ENCODE measurements at places on chromosomes 1 and 21. TPM values are rescaled to one million over a fixed set of nuclear protein-coding genes. Genes with fewer than 3 reads are reported as not detected.

GRCh38 chr1:9629445-9630201 lies 21.9 kb upstream of the PIK3CD start:
- no peaks in the 10 kb centered on the region for H3K36me3 ChIP-seq
- no peaks in the 10 kb centered on the region for H3K4me1 ChIP-seq
- H3K27me3 ChIP-seq = peaks cover 7% of the 10 kb centered on the region
- H3K27ac ChIP-seq = no peak overlapping the region
- no peak overlapping the region for H3K4me3 ChIP-seq

- H3K27me3 ChIP-seq = peaks cover 1% of the 10 kb centered on the region
- H3K36me3 ChIP-seq = no peaks in the 10 kb centered on the region
- no peaks in the 10 kb centered on the region for H3K4me1 ChIP-seq
- no peak for DNase-seq
Measured at GRCh38 chr1:220962031-220962751, 82.9 kb downstream of the HLX start.

DNA sequence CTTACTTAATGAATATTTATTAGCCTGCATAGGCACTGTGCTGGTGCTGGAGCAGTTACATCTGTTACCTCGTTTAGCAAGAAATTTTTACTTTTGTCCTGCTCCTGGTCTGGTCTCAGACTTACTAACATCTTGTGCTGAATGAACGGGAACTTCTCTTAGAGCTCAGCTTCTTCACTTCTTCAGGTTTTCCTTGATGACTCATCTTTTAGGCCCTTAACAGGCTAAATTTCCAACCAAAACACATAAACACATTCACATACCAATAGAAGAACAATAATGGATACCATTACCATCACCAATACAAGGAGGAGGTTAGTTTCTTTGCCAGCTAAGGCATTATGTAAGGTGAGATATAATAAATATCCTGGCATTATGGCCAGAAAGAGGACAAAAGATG lies 68.9 kb downstream of the IFI44 start:
- DNase-seq = no peak
- H3K4me3 ChIP-seq = no peak overlapping the region
- H3K4me1 ChIP-seq = no peaks in the 10 kb centered on the region
- H3K27me3 ChIP-seq = peaks cover 1% of the 10 kb centered on the region
- H3K27ac ChIP-seq = no peak overlapping the region

DNA sequence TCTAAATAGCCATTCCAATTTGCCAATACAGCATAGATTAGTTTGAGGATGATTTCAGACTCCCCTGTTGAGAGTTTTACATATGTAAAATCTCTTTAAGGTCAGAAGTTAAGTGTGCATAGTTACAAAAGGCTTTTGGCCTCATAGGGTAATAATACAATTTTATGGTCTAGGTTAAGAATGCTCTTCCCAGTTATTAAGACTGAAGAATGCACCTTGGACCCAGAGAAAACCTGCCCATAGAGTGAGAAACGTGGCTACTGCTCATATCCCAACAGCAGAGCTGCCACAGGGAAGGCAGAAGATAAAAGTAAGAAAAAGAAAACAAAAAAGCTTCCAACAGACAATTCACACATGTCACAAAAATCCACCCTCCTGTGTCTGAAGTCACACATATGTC lies 255.9 kb downstream of the LMO4 start:
- H3K4me1 ChIP-seq = no peaks in the 10 kb centered on the region
- no peaks in the 10 kb centered on the region for H3K36me3 ChIP-seq
- no peak overlapping the region for H3K4me3 ChIP-seq
- no peak for DNase-seq

- H3K27ac ChIP-seq = no peak overlapping the region
- DNase-seq = no peak
- H3K4me3 ChIP-seq = no peak overlapping the region
- no peaks in the 10 kb centered on the region for H3K4me1 ChIP-seq
Measured at GRCh38 chr1:71438626-71439025, 357.8 kb upstream of the ZRANB2 start.

- peak within 1 kb of the TSS; percentile 100 for H3K4me3 ChIP-seq
- H3K4me1 ChIP-seq = peaks cover 38% of the 10 kb centered on the region
- no peaks in the 10 kb centered on the region for H3K36me3 ChIP-seq
- H3K27me3 ChIP-seq = peaks cover 14% of the 10 kb centered on the region
- DNase-seq = peak; percentile 80
- peak within 1 kb of the TSS; percentile 95 for H3K27ac ChIP-seq
Measured at GRCh38 chr1:198156745-198157240, at the start of gene NEK7. TSS of gene NEK7 (plus strand) at chr1:198156998. CDS start at chr1:198232581, 75,583 bp downstream.

DNA sequence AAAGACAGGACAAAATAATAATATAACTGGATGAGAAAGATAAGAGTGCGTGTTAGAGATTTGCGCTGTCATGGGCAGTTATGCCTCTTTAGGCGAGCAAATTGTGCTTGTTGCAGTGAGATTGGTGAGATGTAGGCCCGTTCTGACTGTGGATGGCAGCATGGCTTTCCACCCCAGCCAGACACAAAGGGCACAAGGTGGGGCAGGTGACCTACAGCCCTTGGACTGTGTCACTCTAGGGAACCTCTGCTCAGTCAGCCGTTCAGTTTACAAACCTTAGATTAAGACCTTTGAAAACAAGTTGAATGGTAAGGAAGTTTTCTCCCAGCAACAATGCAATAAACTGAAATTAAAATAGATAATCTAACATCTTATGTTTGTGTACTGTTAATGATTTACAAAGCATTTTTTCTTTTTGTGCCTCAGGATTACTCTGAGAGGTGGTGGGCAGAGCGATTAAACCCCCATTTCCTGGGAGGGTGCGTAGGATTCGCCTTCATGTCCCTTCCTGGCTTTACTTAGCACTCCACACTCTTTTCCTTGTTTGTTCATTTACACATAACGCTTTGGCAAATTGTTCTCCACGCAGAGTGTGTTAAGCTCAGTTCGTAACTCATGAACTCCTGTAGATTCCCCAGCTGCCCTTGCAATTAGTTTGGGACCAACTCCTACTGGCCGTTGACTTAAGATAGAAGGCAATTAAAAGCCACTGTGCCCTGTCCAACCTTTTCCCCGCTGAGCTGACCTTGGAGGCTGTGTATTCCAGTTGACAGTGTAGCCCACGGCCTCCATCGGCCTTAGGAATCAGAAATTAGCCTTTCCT lies 58.1 kb upstream of the IGSF5 start:
- no peaks in the 10 kb centered on the region for H3K36me3 ChIP-seq
- peaks cover 4% of the 10 kb centered on the region for H3K4me1 ChIP-seq
- no peak overlapping the region for H3K4me3 ChIP-seq
- H3K27me3 ChIP-seq = peaks cover 1% of the 10 kb centered on the region
- DNase-seq = no peak
- no peak overlapping the region for H3K27ac ChIP-seq

DNA sequence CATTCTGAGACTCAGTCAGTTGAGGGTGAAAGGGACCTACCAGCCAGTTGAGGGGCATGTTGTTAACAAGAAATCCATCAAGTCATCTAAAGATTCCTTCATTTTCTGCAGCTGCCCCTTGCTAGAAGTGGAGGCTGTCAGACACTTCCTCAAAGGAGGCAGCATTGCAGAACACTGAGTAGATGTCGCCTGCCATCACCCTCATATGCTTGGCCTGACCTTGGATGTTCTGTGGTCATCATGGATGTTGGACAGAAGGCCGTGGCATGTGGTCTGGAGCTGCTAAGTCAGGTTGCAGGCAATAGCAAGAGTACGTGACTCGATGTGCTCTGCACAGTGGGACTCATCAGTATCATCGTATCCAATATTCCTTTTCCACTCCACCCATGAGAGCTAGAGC lies 70.6 kb downstream of the GATAD2B start:
- H3K27ac ChIP-seq = peak overlapping the region; percentile 48
- no peak for DNase-seq
- H3K4me1 ChIP-seq = no peaks in the 10 kb centered on the region
- H3K27me3 ChIP-seq = no peaks in the 10 kb centered on the region

DNA sequence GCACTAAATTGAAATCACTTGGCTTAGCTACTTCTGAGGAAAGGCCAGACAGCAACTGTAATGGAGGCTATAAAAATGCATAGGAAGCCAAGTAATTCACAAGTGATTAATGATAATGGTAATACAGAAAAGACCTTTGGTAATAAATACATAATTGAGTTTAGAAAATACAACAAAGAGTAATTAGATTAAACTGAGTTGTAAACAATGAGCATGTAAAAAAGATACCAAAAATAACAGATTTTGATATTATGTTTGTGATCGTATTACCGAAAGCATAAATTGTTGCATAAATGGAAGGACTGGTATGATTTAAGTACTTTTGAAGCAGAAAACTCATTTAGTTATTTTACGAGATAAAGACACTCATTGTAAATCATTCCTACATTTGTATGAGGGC lies 556.7 kb upstream of the TMPRSS15 start:
- H3K4me3 ChIP-seq = no peak overlapping the region
- DNase-seq = no peak
- peaks cover 2% of the 10 kb centered on the region for H3K27me3 ChIP-seq
- no peaks in the 10 kb centered on the region for H3K36me3 ChIP-seq

GRCh38 chr1:1996207-1996651 lies 7.4 kb downstream of the CFAP74 start:
- no peaks in the 10 kb centered on the region for H3K36me3 ChIP-seq
- H3K4me1 ChIP-seq = peaks cover 6% of the 10 kb centered on the region
- no peak for DNase-seq
- peak overlapping the region; percentile 94 for H3K27ac ChIP-seq

DNA sequence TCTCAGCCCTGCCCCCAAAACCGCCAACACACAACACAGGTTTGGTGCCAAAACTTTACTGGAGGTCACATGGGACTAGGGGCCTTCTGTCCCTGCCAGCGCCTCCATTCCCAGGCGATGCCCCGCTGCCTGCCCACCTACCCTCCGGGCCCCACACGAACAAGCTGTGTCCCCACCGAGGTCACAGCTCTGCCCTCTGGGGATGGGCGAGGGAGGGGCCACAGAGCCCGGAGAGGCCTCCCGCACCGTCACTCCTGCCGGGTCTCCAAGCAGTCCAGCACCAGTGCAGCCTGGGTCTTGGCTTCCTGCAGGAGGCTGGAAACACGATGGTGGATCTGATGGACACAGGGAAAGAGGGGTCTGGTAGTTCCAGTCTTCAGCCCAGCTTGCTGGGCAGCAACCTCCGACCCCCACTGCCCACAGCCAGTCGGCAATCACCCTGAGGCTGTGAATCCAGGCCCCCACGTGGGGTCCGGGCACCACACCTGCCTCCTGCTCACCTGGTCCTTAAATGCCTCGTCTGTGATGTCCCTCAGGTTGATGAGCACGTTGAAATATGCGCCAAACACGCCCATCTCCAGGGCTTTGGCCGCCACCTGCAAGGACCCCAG lies 18.5 kb downstream of the FTCD start:
- no peak overlapping the region for H3K4me3 ChIP-seq
- H3K36me3 ChIP-seq = no peaks in the 10 kb centered on the region

DNA sequence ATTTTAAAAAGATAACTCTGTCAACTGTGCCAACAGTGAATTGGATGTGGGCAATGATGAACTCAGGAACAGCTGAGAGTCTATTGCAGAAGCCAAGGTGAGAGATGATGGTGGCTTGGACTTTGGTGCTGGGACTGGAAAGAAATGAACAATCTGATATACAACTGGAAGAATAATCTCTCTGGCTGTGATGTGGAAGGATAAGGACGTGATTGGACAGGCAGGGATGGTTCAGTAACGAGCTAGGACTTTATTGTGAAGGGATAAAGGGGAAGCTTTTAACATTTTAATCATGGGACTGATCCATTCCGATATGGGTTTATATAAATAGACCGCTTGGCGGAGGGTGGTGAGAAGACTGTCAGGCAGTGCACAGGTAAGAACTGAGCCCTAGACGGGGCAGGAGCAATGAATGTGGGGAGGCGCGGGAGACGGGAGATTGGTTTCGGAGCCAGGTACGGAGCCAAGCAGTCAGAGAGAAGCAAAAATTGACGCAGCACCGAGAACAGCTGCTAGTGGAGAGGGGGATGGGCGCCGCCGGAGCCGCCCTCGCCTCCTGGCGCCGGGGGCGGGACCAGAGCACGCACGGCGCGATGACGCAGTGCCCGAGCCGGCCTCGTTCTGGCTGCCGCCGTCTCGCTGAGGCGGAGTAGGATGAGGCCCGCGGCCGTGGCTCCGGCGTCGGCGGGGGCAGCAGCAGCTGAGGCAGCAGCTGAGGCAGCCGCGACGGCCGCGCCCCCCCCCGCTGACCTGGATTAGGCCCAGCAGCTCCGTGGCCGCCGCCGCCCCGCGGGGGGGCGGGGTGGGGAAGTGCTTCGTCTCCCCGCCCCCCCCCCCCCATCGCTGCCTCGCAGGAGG lies at the start of gene RNF11:
Gene RNF11, plus strand, starts transcription at position 601 of the 858 bp plus-strand sequence. CDS start 484 bp downstream, outside the sequence.
- peak; percentile 93 for DNase-seq
- peak within 1 kb of the TSS; percentile 95 for H3K4me3 ChIP-seq
- peaks cover 7% of the 10 kb centered on the region for H3K36me3 ChIP-seq
- H3K27ac ChIP-seq = peak within 1 kb of the TSS; percentile 95
- peaks cover 5% of the 10 kb centered on the region for H3K27me3 ChIP-seq
- H3K4me1 ChIP-seq = peaks cover 24% of the 10 kb centered on the region

GRCh38 chr1:247456914-247457639 lies 827 bp downstream of the OR2B11 start:
- H3K36me3 ChIP-seq = no peaks in the 10 kb centered on the region
- no peak overlapping the region for H3K27ac ChIP-seq
- peaks cover 59% of the 10 kb centered on the region for H3K4me1 ChIP-seq
- no peak overlapping the region for H3K4me3 ChIP-seq

DNA sequence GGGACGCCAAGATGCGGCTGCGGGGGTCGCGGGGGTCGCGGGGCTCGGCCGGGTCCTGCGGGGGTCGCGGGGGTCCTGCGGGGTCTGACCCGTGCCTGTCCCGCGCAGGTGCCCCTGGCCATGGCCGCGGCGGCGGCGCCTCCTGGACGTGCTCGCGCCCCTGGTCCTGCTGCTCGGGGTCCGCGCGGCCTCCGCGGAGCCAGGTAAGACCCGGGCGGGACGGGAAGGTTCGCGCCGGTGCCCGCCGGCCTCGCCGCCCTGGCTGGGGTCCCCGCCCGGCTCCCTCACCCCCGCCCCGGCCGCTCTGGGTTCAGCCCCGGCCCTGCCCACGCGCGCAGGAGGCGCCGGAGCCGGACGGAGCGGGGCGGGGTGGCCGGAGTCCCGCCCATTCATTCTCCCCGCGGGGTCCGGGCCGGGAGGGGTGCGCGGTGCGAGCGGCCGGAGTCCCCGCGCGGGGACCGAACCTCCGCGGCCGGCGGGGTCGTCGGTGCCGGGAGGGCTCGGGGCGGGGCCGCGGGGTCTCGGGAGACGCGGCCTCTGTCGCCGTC lies 380 bp downstream of the COL18A1 start:
- peaks cover 3% of the 10 kb centered on the region for H3K36me3 ChIP-seq
- DNase-seq = peak; percentile 35
- no peak overlapping the region for H3K27ac ChIP-seq
- no peak overlapping the region for H3K4me3 ChIP-seq
- H3K27me3 ChIP-seq = peaks cover 8% of the 10 kb centered on the region

- DNase-seq = no peak
- no peaks in the 10 kb centered on the region for H3K27me3 ChIP-seq
- peaks cover 12% of the 10 kb centered on the region for H3K4me1 ChIP-seq
- no peak overlapping the region for H3K27ac ChIP-seq
- H3K36me3 ChIP-seq = no peaks in the 10 kb centered on the region
- no peak overlapping the region for H3K4me3 ChIP-seq
Measured at GRCh38 chr1:53891018-53891417, 1.4 kb upstream of the YIPF1 start.

Gene CSF3R
- 1.4 TPM for total RNA-seq

Gene TPTE
- total RNA-seq = not detected

Gene NBPF6
- 0.28 TPM for total RNA-seq

Gene RIIAD1
- total RNA-seq = not detected

Gene CDKN2C
- total RNA-seq = not detected

Gene BRDT
- total RNA-seq = not detected

Gene LRIG2
- total RNA-seq = 23.0 TPM

Gene TDRD5
- not detected for total RNA-seq

All from endothelial cell (in vitro differentiated cells).